ENCODE measurements at places on chromosomes 5 and 9.

DNA sequence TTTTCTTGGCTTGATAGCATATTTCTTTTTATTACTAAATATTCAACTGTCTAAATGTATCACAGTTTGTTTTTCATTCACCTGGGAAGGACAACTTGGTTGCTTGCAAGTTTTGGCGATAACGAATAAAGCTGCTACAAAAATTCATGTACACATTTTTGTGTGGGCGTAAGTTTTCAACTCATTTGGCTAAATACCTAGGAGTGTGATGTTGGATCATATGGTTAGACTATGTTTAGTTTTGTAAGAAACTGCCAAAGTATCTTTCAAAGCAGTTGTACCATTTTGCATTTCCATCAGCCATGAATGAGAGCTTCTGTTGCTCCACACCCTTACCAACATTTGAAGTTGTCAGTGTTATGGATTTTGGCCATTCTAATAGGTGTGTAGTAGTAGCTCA, 428.0 kb downstream of the ACTL7B start:
- no peak for DNase-seq

- no peak for DNase-seq
Observed at GRCh38 chr5:161001604-161002003, 149.6 kb upstream of the ATP10B start.

DNA sequence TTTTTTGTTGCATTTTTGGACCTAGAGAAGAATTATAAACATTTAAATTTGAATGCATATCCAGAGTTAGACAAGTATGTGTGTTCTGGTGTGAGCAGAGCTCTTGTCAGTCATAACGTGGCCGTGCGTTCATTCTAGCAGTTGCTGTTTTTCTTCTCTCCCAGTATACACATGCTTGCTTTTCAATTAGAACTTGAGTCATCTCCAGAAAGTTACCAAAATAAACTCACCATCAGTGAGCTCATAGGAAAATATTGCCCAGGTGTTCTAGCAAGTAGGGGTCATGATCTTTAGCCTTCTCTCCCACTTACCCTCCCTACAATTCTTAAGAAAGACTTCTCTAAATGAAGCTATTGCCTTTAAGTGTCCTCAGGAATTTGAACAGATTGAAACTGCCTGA, 247.5 kb upstream of the TUT7 start:
- no peak for DNase-seq

GRCh38 chr5:8156706-8157105, 287.8 kb downstream of the MTRR start:
- DNase-seq: no peak

DNA sequence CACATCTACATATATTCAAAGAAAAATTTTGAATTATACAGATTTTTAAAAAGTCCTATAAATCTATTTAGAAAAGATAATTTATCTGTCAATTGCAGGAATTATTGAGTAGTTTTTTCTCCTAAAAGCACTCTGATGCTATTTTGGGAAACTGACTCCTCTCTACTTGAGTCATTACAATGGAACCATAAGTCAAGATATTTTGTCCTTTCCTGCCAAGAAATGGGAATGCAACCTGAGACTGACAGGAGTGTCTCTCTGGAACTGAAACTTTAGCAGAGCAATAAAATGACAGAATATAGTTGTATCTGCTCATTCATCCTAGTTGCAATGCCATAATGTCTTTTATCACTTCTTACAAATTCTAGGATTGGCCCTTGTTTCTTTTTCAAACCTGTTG, 48.6 kb downstream of the CARTPT start:
- no peak for DNase-seq

GRCh38 chr5:39187831-39188731, 31.3 kb downstream of the FYB1 start:
- no peak for DNase-seq

DNA sequence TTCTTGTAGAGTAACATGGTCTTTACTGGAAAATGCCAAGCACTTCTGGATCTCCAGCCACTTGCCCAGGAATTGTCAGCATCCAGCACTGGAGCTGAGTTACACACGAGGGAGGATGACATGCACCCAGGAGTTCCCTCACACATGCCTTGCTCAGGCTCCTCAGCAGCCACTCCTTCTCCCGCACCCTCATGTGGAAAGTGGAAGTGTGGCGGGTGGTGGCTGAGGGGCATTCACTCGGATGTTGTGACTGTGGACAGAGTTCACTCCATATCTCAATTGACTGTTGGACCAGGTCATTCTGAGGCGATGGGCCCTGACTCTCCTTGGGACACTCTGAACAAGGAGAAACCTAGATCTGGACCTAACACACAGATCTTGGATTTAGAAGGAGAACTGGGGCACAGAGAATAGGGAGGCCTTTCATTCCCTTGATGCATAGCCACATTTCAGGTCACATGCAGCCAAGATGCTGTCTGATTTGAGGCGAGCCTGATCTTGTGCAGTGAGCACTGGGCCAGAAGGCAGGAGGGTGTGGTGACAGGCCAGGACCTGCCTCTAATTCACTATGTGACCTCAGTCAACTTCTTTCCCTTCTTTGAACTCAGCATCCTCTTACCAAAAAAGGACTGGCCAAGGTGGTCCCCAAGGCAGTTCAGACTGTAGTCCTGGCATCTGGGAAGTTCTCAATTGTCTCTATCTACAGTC, 62.1 kb downstream of the CYSTM1 start:
- no peak for DNase-seq

DNA sequence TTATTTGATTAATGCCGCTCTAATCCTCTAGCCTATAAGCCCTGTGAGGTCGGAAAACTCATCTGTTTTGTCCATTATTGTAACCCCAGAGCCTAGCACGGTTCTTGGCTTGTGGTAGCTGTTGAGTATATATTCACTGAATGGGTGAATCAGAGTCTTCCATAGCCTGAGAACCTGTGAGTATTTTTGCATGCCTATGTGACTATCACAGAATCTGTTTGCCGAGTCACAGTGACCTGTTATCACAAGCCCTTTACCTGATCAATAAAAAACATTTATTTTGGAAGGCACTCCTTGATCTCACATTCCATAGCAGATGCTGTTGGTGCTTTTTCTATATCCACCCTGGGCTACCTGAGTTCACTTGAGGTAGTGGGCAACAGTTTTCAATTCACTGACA, 125.0 kb upstream of the STC2 start:
- DNase-seq: no peak

GRCh38 chr5:132525299-132525724, 18.0 kb downstream of the IL5 start:
- no peak for DNase-seq

- peak; percentile 29 for DNase-seq
Observed at GRCh38 chr5:43191740-43192557, at the start of gene NIM1K. TSS of gene NIM1K (plus strand) at chr5:43192225. CDS start at chr5:43245776, 53,551 bp downstream.

GRCh38 chr5:179138568-179138925, 78.4 kb downstream of the ZNF354C start:
- no peak for DNase-seq

- no peak for DNase-seq
Observed at GRCh38 chr9:128340691-128341434, 536 bp downstream of the SLC27A4 start.

DNA sequence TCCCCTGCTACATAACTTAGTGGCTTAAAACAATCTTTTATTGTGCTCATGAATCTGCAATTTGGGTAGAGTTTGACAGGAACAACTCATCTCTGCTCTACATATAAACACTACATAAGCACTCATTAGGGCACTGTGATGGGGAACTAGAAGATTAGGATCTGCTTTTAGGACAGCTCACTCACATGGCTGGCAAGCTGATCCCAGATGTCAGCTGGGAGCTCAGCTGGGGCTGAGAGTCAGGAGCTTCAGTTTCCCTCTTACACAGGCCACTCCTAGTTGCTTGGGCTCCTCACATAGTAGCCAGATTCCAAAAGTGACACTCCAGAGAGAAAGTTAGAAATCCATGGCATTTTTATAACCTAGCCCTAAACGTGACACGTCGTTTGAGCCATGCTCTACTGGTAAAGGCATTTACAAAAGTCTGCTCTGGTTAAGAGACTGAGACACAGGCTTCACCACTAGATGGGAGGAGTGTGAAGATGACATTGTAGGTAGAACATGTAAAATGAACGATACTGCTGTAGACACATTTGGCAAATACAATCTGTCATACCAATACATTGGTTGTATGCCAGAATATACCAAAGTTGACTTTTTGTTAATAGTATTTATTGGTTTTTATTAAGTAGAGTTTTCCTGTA, 23.6 kb downstream of the SCAI start:
- peak; percentile 30 for DNase-seq

- no peak for DNase-seq
Observed at GRCh38 chr5:72408127-72408526, 88.0 kb downstream of the PTCD2 start.

- DNase-seq: no peak
Observed at GRCh38 chr5:143014017-143014651, 244.0 kb downstream of the ARHGAP26 start.

DNA sequence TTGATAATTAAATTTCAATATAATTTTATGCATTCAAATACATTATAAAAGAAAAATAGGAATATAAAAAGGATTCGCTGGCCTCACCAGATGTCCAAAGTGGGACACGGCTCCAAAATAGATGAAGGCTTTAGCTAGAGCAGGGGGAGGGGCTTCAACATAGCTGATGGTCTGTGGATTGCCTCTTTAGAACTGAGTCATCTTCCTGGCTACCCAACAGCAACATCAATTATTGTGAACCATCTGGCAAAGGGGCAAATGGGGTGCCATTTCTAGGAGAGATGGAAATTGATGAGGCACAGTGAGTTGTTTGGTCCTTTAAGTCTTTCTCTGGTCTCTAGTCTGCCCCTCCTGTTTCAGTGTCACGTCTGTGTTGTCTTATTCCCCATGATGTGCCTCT, 44.2 kb upstream of the CD180 start:
- no peak for DNase-seq

DNA sequence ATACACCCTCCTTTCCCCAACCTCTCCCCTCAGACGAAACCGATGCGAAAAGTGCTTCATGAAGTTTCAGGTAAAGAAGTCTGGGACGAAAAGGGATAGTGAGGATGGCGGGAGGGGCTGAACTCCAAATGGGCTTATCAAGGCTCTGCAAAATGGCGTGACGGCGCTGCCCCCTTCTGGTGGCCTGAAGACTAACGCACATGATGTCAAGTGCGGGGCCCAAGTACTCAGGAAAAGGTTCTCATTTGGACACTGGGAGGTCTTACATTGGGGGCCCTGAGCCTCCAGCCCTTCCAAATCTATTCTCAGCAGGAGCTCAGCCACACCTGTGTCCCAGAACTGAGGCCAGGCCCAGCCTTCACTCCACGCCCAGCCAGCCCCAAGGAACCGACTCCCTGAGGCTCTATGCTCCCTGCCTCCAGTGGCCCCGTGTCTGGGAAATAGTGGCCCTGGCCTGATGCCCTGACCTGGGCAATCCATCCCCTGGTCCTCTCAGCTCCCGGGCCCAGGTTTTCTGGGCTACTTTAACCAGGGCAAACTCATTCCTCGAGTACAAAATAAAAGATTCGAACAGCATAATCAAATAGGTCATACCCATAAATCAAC, 119.9 kb downstream of the KCNIP1 start:
- DNase-seq: peak; percentile 44

GRCh38 chr5:133425222-133425621, 187.1 kb downstream of the FSTL4 start:
- DNase-seq: no peak

- no peak for DNase-seq
Observed at GRCh38 chr5:1654786-1655495, 131.2 kb upstream of the LPCAT1 start.

DNA sequence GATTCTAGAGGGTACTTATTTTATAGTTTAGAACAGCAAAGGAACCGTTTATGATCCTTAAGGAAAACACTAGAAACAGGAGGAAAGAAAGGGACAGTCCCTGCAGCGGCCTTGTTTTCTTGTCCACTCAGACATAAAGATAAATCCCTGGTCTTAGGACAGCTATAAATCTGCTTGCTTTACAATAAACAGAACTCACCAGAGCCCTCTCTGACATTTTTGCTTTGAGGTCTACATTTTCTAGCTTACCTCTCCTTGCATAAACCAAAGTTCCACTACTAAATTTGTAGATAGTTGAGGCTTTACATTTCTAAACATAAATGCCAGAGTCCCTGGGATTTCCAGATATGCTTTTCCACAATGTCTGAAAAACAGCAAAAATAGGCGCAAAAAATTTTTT, 422.5 kb downstream of the BNC2 start:
- no peak for DNase-seq

- DNase-seq: no peak
Observed at GRCh38 chr9:123806829-123807228, 123.1 kb downstream of the DENND1A start.
